ENCODE measurements at places on chromosomes 16 and 17.

DNA sequence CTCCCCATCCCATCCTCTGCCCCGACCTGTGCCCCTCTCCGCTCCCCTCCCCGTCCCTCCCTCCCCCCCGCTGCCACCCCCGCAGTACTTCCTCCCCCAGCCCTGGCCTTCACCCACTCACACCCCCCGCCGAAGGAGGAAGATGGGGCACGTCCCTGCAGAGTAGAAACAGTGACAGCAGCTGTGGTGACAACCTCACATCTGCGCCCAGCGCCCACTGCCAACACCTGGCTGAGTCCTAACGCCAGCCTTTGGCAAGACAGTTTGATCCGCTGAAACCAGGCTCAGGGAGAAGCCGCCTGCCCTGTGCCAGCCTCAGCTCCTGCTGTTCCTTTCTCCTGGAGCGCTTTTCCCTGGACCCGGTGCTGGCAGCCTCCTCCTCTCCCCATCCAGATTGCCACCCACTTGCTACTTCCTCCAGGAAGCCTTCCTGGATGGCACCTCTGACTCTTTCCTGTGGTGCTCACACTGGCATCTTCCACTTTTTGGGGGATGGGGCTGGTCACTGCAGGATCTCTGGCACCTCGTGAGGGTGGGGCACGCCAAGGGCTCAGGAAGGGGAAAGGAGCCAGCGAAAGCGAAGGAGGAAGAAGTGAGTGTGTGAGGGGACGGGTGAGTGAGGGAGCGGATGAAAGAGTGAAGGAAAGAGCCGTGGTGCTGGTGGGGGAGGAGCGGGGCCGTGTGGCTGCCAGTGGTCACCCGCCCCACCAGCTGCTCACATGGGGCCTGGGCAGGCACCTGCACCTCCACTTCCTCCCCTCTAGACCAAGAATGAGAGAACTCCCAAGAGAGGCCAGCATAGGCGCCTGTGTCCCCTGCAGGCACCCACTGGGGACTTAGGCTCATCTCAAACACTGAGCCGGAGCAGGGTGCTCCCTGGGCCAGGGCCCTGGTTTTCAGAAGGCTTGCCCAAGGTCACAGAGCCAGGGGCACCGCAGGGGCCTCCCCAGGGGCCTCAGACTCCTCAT lies 27.0 kb downstream of the ZFPM1 start:
- DNase-seq = no peak

GRCh38 chr16:52597073-52597771 lies 50.3 kb upstream of the TOX3 start:
- no peak for DNase-seq

DNA sequence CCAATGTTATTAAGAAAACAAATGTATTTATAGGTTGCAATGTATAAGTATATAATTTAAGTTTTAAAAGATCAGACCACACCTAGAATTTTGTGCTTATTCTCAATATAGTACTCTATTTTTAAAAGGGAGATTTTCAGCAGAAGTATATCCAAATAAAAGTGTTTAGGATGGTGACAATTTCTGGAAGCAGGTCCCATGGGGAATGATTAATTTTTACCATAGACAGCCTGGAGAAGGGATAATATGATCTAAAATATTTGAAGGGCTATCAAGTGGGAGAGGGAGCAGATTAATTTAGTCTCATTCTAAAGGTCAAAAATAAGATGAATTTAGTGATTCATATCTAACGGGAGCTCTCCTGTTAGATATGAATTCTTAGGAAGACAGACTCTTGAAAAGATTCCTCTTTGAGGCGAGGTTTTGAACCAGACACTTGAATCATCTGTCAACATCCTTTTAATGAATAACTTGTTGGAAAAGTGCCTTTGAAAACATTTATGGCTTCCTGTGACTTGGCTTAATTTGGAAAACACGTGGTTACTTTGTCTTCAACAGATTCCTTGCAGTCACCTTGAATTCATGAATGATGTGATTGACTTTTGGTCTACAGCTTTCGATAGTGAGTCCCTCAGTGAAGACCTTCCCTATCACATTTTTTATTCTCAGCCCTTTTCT lies 29.3 kb upstream of the SMIM36 start:
- peak; percentile 88 for DNase-seq

DNA sequence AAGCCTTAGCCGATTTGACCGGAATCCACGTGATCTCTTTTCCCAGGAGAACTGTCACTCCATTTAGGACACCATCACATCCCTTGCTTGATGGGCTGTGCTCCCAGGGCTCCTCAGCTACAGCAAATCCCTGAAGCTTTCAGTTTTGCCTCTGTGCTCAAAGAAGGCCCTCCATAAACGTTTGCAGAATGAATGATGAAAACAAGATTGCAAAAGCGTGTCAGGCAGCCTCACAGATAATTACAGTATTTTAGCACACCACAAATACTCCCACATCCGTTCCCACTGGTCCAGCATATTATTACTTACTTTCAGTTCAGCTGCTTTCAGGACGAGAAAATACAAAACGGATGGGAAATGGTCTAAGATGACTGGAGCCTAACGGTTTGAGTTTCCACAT lies 84.6 kb downstream of the USP31 start:
- DNase-seq = peak; percentile 16

GRCh38 chr17:77054936-77055335 lies 85.8 kb upstream of the SEC14L1 start:
- DNase-seq = no peak

DNA sequence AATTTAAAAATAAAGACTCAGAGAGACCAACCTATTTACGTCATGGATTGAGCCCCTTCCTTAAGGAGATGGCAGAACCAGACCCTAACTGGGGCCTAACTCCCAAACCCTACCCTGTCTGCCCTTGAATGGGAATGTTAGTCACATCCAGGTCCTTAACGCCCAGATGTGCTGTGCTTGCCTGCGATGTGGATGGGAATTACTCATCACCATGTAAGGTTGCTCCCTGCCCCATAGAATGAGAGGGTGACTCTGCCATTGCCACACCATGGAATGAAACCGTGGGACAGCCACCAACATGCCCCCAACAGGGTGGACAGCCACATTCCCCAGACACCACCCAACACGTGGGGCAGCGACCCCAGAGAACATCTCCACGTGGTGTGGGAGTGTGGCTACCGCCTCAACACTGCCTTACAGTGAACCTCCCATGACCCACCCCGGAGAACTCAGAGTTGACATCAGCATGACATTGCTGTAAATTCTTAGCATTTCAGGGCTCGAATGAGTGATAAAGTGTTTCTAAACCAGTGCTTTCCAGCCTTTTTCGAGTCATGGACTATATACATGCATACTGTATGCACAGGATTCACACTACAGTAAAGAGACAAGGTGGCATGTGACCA lies 31.8 kb downstream of the SCNN1B start:
- no peak for DNase-seq

DNA sequence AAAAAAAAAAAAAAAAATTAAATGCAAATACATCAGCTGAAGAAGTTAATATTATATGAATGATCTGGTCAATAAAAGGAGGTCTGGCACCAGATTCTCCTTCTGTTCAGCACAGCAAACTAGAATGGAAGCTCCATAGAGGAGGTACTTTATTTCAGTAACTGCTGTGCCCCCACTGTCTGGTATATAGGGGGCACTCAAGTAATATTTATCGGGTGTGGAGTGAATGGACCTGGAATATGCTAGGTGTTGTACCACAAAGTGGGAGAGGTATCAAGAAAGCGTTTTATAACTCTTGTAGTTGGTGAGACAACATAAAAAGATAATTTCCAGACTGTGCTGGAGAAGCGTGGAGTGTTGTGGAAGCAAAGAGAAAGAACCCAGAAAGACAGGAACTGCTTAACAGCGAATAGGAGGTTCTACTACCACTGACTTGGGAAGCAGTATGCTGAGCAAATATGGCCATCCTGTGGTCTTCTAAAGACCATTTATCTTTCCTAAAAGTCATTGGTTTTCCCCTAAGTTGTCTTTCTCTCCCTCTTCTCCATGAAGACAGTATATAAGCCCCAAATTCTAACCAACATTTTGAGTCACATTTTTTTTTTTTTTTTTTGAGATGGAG lies 12.2 kb upstream of the PRKCA start:
- DNase-seq = no peak

DNA sequence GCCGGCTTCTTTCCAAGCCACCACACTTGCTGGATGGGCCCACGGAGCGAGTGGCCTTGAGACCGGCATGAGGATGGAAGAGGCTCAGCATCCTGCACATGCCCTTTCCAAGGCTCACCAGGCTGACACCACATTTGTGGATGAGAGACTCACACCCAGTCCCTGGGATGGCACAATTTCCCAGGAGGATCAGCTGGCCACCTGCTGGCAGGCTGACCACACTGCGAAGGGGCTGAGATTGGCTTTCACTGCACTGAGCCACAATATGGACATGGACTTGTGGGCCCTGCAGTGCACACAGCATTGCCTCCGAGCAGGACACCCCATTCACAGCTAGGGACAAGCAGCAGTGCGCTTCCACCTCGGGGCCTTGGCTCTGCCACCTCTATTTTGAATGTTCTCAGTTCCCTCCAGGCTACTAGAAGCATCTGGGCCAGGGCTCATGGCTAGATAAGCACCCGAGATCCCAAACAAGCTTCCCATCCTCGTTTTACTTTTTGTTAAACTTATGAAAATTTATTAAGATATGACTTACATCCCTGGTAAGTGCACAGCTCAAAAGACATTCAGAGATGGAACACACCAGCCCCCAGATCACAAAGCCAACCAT lies 25.3 kb upstream of the KSR1 start:
- DNase-seq = peak; percentile 20

DNA sequence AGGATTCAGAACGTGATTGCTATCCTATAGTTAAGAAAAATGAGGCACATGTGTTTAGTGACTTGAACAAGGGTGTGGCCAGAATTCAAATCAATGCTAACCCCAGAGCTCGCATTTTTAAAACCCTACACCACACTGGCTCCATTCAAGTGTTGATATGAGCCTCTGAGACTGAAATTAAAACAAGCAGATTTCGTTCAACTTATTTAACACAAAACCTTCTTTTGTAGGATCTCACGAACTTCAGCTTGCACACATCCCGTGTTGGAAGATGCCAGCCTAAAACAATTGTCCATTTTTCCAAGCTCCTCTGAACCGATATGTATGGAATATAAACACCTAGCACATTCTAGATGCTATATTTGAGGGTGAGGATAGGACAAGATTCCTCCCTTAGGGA lies 231.0 kb upstream of the IRX5 start:
- no peak for DNase-seq

DNA sequence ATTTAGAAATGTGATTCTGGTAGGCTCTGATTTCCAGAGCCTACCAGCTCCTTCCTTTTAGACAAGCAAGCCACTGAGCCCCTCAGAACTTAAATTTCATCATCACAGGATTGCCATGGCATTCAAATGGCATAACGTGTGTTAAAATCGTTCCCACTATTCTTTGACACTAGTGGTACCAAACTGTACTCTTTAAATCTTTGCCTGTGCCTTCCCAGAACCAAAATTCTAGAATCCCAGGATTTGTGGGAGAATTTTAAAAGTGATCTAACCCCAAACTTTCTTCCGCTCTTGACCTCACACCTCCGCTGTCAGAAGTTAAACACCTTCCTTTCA lies 287 bp upstream of the INTS2 start:
- no peak for DNase-seq

DNA sequence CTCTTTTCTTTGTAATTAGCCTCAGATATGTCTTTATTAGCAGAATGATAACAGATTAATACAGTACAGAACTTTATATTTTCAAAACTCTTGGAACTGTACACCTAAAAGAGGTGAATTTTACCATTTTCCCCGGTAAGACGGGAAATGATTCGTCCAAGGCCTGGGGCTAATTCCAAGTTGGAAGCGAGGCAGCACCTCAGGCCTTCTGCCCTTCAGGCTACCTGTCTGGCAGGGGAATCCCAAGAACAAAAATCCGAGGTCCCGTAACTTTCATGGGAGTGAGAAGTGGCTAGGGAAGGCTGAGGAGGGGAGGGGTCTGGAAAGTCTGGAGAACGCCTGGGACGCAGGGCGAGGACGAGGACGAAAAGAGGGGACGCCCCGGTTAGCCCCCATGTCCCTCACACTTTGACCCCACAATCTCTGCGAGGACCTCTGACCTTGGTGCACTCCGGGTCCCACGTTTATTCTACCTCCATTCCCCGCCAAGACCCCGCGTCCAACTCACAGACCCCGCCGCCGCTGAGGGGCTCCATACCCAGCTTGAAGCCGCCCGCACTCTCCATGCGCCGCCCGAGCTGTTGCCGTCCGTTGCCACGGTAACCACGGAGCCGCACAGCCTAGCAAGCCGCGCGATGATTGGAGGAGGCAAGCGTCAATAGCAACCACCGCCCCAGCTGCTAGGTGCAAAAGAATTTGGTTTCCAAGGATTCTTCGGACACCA lies at the start of gene HYDIN:
TSS of gene HYDIN (minus strand) at position 601 of the 724 bp plus-strand sequence. CDS start 43,827 bp downstream, outside the sequence.
- peak; percentile 54 for DNase-seq

DNA sequence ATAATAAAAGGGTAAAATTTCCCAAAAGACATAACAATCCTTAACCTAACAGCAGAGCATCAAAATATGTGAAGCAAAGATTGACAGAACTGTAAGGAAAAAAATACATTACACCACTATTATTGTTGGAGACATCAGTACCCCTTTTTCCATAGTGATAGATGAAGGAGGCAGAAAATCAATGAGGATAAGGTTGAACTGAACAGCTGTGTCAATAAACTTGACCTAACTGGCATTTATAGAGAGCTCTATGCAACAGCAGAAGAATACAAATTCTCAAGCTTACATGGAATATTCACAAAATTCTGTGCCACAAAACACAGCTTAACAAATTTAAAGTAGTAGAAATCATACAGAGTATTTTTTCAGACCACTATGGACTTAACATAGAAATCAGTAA lies 195.0 kb upstream of the ELAC2 start:
- no peak for DNase-seq

DNA sequence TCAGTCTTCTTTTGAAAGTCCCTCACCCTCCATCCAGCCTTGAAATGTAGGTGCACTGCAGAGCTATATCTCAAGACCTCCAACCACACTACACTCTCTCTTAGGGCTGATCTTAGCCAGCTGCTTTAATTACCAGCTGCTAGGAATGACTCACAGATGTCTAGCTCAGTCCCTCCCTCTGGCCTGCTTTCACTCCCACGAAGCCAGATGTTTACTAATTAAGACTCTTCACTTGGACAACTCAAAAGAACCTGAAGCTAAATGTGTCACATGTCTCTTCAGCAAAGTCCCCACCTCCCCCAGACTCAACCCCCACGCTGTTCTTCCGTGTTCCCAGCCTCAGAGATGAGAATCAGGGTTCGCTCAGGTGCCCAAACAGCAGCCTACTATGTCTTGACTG lies 2.6 kb downstream of the GTF3C1 start:
- peak; percentile 60 for DNase-seq

DNA sequence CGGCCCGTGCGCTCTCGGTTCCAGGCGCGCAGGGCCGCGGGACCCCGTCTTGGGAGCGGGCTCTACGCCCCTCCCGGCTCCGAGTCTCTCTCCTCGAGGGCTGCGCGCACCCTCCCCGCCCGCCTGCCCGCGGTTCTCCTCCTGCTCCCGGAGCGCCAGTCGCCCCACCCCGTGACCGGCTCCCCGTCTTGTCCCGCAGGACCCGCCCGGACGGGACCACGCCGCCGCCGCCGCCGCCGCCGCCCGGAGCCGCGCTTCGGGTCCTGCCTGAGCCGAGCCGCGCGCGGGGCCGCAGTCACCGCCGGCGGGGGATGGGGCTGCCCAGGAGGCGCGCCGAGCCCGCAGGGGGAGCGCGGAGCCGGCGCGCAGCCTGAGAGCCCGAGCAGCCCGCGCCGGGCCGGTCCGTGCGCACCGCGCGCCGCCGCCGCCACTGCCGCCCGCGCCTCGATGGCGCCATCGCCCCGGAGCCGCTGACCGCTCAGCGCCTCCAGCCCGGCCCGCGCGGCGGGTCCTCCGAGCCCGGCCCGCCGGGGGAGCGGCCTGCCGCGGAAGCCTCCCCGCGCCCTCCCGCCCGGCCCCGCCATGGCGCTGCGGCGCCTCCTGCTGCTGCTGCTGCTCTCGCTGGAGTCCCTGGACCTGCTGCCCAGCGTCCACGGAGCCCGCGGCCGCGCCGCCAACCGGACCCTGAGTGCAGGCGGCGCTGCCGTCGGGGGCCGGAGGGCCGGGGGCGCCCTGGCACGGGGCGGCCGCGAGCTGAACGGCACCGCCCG lies at the start of gene SHISA6:
TSS of gene SHISA6 (plus strand) at position 373 of the 770 bp plus-strand sequence.
- DNase-seq = no peak

Measured in fibroblast of upper back skin (primary cell).